ENCODE measurements at places on chromosomes 1 and 21.

DNA sequence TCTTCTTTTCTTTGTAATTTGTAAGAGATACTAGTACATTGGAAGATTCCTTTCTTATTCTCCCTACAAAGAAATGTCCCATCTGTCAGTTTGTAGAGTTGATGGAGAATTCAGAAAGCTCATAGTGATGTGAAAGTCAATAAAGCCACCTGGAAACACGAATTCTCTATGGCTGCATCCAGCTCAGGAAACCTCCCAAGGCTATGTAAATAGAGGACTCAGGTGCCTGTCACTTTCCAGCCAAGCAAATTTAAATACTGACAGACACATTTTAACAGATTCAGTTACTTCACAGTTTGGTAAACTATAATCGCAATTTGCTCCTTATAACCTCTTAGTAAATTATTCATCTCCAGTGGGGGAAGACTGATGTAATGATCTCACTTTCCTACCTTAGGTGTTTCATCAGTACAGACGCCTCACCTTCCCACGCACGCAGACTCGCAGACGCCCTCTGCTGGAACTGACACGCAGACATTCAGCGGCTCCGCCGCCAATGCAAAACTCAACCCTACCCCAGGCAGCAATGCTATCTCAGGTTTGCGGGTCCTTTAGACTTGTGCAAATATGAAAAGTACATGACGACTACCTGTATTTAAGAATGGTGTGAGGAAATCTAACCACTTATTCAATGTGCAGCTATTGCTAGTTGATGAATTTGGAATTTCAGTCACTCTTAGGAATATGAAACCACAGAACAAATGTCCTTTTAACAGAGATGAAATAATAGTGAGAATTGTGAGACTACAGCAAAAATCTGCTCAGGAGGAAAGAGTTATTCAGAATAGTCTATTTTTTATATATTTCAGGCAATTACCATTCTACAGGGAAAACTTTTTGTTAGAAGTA, 60.6 kb downstream of the PTPRC start:
- DNase-seq: no peak

DNA sequence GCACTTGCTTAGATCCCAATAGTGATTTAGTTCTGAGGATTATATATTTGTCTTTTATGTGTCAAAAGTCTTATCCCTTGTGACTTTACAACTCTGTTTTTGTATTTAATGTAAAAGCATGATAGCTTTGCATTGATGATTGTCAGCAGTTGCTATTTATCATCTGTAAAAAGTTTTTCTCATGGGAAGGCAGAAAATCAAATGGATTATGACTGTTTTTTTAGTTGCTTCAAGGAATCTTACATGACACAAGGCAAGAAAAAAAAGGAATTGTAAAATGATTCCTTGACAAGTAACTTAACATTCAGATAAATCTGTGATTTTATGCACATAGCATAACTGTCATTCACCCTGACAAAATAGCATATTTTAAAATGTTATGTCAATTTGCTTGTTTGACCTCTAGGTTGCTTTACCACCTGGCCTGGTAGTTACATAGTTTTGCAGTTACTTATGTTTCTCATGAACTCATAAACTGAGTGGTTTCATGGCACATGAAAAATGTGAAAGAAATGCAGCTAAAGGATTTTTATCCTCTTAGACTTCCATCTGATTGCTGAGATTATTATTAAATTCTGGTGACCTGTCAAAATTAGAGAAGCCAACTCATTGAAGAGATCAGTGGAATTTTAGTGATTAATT, 622.6 kb downstream of the ADGRL2 start:
- DNase-seq: no peak

DNA sequence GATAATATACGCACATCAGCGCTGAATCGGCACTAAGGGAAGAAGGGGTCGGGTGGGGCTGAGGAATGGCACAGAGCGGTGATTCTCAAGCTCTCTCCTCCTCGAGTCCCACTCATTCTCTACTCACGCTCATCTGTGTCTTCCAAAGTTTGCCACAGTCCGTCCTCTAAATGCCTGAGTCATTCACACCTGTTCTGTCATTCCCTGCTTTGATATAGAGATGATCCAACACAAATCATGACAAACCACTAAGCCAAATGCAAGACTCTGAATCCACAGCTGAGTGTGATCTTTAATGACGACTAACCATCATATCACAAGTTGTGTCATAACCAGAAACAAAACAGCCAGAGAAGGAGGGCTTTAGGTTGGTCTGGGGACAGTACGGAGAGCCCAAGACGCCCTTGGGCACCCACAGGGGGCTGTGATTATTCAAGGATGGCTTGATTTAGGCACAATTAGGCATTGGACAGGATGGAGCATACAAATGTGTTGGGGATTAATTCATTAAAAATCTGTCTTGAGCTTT, 501.5 kb downstream of the KIF26B start:
- no peak for DNase-seq

DNA sequence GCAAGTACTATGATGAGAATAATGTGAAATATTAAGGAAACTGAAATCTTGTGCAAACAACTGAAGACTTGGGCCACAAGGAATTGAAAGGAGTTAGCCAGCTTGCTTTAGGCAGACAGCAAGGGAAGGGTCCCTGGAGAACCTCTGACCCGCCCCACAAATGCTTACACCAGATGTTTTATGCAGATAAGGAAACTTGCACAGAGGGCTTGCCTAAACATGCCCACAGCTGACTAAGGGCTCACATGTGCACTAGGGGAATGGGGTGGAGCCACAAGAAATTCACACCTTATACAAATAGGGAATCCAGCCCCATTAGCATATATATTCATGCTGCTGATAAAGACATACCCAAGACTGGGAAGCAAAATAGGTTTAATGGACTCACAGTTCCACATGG, 86.1 kb upstream of the CYYR1 start:
- no peak for DNase-seq

DNA sequence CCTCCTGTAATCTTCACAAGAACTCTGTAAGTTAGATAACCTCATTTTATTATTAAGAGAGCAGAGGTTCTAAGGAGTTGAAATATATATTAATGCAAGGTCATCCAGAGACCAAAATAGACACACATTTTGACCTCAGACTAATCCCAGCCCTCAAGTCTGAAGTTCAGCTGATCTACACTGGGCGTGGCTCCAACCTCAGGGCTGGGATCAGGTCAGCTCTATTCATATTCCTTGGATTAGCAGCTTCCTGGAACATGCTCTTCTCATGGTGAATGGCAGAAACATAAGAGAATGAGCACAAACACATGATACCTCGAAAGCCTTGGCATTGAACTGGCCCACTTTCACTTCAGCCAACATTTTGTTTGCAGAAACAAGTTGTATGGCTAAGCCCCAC, 200.8 kb upstream of the ST6GALNAC5 start:
- DNase-seq: no peak

All from NCI-H524 treated with DMSO at 0.1 percent for 48 hours (cell line).